ENCODE measurements at places on chromosomes 3 and 15.

GRCh38 chr15:65829130-65829764 is 37.2 kb upstream of the DENND4A start:
- no peak for DNase-seq

GRCh38 chr15:101437209-101437608 is 52.3 kb downstream of the PCSK6 start:
- no peak for DNase-seq

DNA sequence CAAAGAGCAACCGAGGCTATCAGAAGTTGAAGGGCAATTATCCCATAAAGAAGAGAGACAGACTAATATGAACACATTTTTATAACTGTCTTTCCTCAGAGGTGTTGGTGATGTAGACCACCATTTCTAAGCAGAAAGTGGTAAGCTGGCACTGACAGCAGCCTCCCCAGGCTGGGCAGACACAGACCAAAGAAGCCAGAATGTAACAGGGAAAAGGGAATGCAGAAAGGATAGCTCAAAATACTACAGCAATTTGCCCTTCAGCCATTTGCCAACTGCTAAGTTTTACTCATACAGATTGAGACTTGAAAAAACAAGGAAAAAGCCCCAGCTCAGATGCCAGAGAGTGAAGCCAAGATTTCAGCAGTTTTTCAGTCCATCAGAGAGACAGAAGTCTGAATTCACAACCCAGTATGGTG is 73.5 kb upstream of the ABI3BP start:
- no peak for DNase-seq

DNA sequence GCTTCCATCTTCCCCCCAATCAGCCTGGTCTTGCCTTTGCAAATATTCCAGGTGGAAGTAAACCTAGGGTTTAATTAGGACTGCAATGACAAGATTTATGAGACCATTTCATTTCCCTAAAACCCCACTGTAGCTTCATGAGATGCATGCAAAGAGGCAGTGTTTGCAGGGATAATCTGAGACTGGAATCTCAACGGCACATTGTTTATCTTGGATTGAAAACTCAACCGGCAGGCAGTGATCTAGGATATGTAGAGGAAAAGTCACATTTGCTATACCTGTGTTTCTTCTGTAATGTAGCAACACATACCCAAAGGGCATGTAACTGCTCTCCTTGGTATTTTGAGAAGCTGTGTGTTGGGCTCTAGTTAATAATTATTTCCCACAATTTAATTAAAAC is 18.7 kb upstream of the CLSTN2 start:
- no peak for DNase-seq

GRCh38 chr3:27717200-27717852 is 4.8 kb downstream of the EOMES start:
- DNase-seq = no peak

DNA sequence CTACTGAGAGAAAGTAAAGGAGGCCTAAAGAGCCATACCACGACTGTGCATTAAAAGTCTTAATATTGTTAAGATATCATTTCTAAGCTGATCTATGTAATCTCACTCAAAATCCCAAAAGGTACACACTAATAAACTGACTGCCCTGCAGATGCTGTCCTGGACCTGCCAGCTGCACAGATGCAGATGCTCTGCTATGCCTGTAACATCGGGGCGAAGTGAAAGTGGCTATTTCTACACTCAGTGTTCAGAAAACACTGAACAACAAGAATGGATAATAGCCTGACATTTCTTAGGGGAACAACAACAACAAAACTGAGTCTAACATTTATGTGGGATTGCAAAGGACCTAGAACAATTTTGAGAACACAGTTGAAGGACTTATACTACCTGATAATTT is 31.9 kb downstream of the RAD18 start:
- DNase-seq = no peak

DNA sequence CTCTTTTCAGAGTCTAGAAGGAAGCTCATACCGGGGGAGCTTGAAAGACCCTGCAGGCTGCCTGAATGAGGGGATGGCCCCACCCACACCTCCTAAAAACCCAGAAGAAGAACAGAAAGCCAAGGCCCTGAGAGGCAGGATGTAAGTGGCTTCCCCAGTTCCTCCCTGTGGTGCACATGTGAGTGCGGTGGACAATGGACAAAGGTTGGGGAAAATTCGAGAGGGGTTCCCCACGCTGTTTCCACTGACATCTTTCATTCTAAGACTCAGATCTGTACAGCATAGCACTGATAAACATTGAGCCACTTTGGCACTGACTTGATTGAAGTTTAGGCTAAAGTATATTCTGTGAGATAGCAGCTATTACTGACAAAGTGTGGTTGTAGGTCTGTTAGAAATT is 79.5 kb upstream of the UMPS start:
- peak; percentile 14 for DNase-seq

DNA sequence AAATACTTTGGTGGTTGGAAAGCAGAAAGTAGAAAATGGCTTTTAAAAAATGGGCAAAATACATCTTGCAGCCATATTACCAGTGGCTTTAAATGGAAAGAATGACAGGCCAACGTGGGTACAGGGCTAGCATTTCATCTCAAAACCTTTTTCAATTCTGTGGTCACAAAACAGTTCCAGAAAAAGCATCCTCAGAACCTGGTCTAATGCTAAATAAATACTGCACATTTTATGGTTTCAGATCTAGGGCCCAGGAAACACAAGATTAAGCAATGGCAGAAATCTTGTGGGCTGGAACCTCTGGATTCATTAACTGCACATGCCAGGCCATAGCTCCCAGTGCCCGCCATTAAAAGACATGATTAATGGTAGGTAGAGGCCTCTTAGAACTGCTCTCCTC is 470.2 kb upstream of the RASGRP1 start:
- no peak for DNase-seq

DNA sequence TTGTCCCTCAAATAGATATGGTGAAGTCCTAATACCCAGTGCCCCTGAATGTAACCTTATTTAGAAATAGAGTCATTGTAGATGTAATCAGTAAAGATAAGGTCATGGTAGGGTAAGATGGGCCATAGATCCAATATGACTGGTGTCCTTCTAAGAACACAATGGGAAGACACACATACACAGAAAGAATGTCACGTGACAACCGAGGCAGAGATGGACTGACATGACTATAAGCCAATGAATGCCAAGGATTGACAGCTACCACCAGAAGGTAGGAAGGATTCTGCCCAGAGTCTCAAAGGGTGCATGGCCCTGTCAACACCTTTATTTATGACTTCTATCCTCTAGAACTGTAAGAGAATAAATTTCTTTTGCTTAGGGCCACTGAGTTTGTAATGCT is 231.2 kb downstream of the IL5RA start:
- no peak for DNase-seq

- DNase-seq = peak; percentile 14
These were observed 695 bp downstream of the GMPS start for GRCh38 chr3:155870945-155871745.

DNA sequence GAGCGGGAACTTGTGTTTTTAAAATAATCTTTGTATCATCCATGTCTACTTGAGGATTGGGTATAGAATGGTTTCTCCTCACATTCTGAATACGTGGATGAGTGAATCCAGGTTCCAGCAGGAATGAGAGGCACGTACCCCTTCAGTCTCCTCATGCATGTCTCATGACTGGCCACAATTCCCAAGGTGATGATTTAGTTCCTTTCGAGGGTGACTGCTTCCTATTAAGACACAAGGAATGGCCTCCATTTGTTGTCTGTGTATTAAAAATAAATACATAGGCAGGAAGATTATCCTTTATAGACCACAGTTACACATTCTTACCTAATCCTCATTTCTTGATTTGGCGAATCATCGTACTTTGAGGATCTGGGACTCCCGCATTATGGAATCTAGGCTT is 217.0 kb upstream of the LRIG1 start:
- no peak for DNase-seq

DNA sequence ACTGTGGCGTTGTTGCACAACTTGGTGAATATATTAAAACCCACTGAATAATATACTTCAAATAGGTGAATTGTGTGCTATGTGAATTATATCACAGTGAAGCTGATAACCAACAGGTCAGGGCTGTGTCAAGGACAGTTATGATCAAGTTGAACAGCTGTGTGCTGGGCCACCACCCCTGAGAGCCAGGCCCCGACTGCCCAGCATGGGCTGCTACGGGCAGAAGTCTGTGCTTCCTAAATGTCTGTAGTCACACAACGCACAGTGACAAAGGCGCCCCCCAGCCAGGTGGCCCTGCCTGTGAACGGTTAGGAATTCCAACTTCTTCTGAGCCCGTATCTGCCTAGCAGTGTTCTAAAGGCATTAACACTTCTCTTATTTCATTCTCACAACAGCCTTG is 32.8 kb downstream of the TKT start:
- DNase-seq = no peak

GRCh38 chr3:7307410-7307809 is 446.5 kb downstream of the GRM7 start:
- DNase-seq = no peak

- DNase-seq = no peak
These were observed 567.2 kb downstream of the FOXP1 start for GRCh38 chr3:71016178-71016845.

DNA sequence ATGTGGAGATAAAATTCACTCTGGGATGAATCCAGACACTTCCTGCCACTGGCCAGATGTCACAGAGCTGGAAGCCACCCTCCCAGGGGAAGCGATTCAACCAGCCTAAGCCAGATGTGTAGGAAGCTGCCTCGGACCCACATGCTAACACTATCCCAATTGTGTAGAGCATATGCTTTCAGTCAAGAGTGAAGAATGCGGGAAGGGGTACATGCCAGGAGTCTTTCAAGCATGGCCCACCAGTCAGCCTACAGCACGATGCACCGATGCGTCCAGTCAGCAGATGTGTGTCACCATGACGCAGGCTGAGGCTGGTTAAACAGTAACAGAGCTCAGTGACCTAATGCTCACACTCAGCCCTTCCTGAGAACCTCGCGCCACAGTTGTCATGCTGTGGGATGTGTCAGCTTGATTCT is 38.8 kb upstream of the BNC1 start:
- no peak for DNase-seq

GRCh38 chr15:93476491-93477177 is 387.6 kb upstream of the RGMA start:
- DNase-seq = no peak

DNA sequence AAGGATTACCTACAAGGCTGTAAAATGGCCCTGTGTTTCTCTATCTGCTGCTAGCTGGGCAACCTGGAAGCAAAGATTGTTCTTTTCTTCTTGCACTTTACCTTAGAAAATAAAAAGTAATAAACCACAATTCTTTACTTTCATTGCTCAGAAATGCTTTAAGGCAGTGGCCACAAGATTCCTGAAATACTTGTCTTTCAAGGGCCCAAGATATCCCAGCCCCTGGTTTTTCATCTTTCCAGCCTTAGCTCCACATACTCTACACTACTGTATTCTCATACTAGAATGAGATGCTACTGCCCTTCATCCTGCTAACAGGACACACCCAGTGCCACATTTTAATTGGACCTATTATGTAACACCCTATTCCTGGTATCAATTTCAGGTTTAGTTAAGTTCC is 78.9 kb downstream of the GTF2E1 start:
- DNase-seq = no peak

- peak; percentile 17 for DNase-seq
These were observed 3.4 kb upstream of the DZIP1L start for GRCh38 chr3:138118612-138119422.

DNA sequence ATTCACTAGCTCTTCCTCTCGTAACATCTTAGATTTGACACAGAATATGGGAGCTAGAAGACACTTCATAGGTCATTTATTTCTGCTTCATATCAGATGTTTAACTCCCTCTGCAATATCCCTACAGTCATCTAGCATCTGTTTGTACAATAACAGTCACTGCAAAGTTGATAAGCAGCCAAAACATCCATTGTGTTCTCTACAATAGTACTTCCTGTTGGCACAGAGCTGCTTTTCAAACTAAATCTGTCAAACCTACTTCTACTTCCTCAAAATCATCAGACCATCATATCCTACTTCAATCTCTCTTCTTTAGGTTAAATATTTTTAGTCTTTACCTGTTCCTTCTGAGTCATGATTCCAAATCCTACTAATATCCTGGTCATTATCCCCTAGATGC is 233.2 kb downstream of the FGF12 start:
- no peak for DNase-seq

GRCh38 chr3:23875113-23875725 is 41.6 kb downstream of the NKIRAS1 start:
- DNase-seq = no peak

DNA sequence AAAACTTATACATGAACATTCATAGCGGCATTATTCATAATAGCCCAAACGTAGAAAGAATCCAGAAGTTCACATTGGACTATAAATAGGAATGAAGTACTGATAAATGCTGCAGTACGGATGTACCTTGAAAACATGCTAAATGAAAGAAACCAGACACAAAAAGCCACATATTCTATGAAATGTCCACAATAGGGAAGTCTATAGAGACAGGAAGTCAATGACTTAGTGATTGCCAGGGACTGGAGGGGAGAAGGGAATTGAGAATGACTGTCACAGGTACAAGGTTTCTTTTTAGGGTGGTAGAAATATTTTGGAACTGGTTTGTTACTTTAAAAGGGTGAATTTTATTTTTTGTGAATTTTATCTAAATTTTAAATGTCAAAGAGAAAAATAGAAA is 71.4 kb upstream of the SKOR1 start:
- no peak for DNase-seq

DNA sequence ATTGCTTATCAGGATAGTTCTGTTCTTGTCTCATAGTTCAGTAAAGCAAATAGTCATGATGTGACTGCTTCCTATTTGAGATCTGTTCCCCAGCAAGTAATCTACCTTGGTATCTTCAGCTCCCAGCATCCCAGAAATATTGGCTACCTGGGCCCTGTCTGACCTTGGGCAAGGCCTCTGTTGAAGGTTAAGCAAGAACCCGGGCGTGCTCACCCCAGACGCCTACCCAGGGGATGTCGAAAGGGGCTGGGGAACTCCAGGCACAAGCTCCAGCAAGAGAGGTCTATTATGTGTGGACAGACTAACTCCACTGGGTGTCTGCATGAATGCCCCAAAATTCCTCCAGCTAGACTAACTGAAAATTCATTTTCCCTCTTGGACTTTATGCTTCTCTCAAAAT is 37.3 kb upstream of the IGF1R start:
- no peak for DNase-seq

DNA sequence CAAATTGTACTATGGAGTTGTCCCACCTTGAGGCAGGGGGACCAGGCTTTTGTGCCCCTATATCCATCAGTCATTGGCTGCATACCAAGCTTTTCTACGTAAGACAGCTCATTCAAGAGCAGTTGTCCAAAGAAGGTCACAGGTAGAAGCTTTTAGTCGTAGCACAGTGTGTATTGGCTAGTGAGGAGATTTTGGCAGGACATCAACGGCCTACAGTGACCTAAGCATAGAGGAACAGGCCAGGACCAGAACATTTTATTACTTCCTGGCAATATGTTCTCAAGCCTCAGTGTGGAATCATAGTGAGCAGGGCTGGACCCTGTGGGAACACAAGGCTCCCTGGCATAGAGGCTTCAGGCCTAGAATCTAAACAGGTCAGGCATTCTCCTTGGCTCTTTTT is 105.4 kb upstream of the ANKRD28 start:
- no peak for DNase-seq

- DNase-seq = no peak
These were observed 70.6 kb downstream of the SEMA6D start for GRCh38 chr15:47787875-47788274.
